Frontal cortex (tissue), 4 donors: ENCODE measurements at places on chromosomes 3 and 15. TPM values are rescaled to one million over a fixed set of nuclear protein-coding genes. Genes with fewer than 3 reads are reported as not detected.

The CYP8B1 gene
- not detected for total RNA-seq

The GOLGA8T gene
- not detected for total RNA-seq

The LMLN gene
- 13.5 TPM for total RNA-seq

The TRAT1 gene
- total RNA-seq: not detected

The MKRN2OS gene
- total RNA-seq: not detected

The CACNA2D2 gene
- total RNA-seq: 2.4 TPM

The IL5RA gene
- under 0.01 TPM for total RNA-seq

The VGLL4 gene
- 83.2 TPM for total RNA-seq

The PTPRG gene
- total RNA-seq: 52.6 TPM

The ATP10A gene
- 0.82 TPM for total RNA-seq

The ADGRG7 gene
- total RNA-seq: not detected

The HCLS1 gene
- total RNA-seq: 0.82 TPM

The CILP gene
- total RNA-seq: 0.41 TPM

The SLC7A14 gene
- total RNA-seq: 6.9 TPM

The GALNT15 gene
- total RNA-seq: 2.0 TPM

The TUSC7 gene
- not detected for total RNA-seq

The SPSB4 gene
- total RNA-seq: 4.1 TPM

The C3orf22 gene
- not detected for total RNA-seq

The ABI3BP gene
- 1.2 TPM for total RNA-seq

The PEX5L gene
- total RNA-seq: 40.8 TPM

The ZNF619 gene
- 4.5 TPM for total RNA-seq

The RTP3 gene
- total RNA-seq: not detected

The HTR3C gene
- not detected for total RNA-seq

The PCSK6 gene
- total RNA-seq: 18.3 TPM

The C3orf33 gene
- 17.9 TPM for total RNA-seq

The KLHL40 gene
- total RNA-seq: 0.41 TPM

The CNTN4 gene
- 134 TPM for total RNA-seq

The SLC24A1 gene
- total RNA-seq: 1.6 TPM

The GOLGA6D gene
- not detected for total RNA-seq

The FBXO40 gene
- total RNA-seq: not detected

The LRRC3B gene
- total RNA-seq: 39.9 TPM

The GJD2 gene
- total RNA-seq: 6.5 TPM

The TICRR gene
- 1.2 TPM for total RNA-seq

The PDHB gene
- total RNA-seq: 56.3 TPM

The TIMP4 gene
- 3.3 TPM for total RNA-seq

The CASR gene
- total RNA-seq: not detected

The ITIH1 gene
- not detected for total RNA-seq

The CA12 gene
- total RNA-seq: 7.7 TPM

The GRAMD1C gene
- total RNA-seq: 5.3 TPM

The UNC13C gene
- 18.8 TPM for total RNA-seq

The GOLGA8Q gene
- total RNA-seq: not detected

The AHSG gene
- not detected for total RNA-seq

The ANKUB1 gene
- 0.41 TPM for total RNA-seq

The ZNF385D gene
- total RNA-seq: 17.5 TPM

The TMEM212 gene
- not detected for total RNA-seq

The SEMA3B gene
- total RNA-seq: 2.4 TPM

The SCAANT1 gene
- not detected for total RNA-seq

The CHRM5 gene
- total RNA-seq: 0.41 TPM

The PLSCR2 gene
- total RNA-seq: not detected

The NDN gene
- total RNA-seq: 97.0 TPM

The GOLGB1 gene
- 42.4 TPM for total RNA-seq

The CAMK2N2 gene
- 4.5 TPM for total RNA-seq

The MYO5C gene
- 1.6 TPM for total RNA-seq

The KIF15 gene
- total RNA-seq: 6.9 TPM

The CLDN18 gene
- not detected for total RNA-seq

The SLC12A1 gene
- total RNA-seq: 1.6 TPM
